ENCODE measurements at places on chromosomes 16 and 17.

DNA sequence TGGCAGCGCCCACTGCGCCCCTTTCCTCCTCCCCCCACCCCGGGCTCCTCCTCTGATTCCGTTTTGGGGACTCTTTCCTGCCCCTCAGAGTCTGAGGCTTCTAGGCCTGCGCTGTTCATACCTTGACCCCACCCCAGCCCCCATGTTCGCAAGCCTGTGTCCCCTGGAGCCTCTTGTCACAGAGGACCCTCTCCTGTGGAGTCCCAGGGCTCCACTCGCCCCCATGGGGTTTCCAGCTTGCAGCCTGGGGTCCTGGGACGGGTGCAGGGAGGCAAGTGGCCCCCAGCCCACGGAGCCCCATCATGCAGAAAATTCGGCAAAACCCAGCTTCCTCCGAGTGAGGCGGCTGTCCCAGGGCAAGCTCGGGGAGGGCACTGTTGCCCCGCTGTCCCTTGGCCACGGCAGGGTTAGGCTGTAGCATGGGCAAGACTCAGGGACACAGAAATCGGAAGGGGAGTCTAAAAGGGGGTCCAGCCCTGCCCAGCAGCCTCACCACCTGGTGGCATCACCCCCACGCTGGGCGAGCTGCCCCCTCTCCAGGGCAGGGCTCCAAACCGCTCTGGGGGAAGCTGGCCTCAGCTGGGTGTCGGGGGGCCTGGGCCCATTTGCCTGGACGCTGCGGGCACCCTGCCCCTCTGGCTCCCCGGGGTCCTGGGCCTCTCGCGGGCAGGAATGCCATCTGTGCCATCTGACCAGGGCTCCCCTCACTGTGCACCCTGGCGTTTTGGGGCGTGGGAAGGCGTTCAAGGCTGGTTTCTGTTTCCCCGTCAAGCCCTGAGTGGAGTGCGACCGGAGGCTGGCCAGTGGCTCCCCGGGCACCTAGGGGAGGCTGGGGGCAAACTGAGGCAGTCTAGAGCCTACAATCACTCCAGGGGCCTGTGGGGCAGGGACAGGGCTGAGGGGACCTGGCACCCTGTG lies 11.5 kb upstream of the BAHCC1 start:
- DNase-seq = no peak

GRCh38 chr16:12655537-12655936 lies 148.2 kb downstream of the CPPED1 start:
- DNase-seq = no peak

- DNase-seq = no peak
These were observed 88.3 kb upstream of the ELAC2 start for GRCh38 chr17:13106171-13106570.

GRCh38 chr17:64617125-64617780 lies 44.9 kb downstream of the SMURF2 start:
- no peak for DNase-seq

- DNase-seq = no peak
These were observed 9.0 kb downstream of the TEKT5 start for GRCh38 chr16:10685709-10686108.

GRCh38 chr17:63258785-63259184 lies 187.3 kb downstream of the CYB561 start:
- no peak for DNase-seq

- DNase-seq = no peak
These were observed 29.6 kb downstream of the GSG1L start for GRCh38 chr16:28033870-28034269.

DNA sequence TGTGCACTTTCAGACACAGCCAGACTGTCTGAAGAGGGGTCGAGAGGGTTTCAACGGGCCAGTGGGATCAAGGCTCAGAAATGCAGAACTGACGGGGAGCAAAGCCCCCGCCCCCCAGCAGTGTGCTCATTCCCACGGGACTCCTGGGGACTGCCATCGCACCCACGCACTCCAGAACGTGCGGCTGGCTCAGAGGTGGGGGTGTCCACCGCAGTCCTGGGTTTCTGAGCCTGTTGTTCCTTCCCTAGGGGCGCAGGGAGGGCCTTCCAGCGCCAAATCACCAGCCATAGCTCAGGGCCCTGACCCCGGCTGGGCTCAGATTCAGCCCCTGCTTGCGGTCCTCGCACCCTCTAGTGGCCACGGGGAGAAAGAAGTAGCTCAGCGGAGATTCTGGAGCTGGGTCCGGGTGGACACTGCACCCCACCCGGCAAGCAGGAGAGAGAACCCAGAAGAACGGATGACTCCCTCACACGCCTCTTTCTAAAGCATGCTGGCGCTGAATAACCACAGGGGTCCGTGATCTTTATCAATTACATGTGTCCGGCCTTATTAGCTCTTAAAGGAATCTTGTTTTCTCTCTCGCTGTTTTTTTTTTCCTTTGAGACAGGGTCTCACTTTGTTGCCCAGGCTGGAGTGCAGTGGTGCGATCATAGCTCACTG lies 45.0 kb upstream of the USP7 start:
- peak; percentile 64 for DNase-seq

DNA sequence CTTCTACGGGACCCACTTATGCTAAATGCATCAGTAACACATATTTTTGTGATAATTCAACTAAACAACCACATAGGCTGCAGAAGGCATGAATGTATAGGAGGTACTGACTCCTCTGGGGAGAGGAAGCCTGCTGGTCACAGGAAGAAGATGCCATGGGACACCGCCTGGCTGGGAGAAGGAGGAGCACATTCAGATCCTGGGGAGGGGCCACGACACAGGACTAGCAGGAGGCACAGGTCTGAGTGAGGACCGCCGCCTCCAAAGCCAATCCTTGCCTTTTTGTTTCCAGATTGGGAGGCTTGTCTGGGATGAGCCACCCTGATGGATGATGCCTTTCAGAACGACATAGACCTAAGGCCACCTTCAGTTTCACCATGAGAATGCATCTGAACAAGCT lies 34.6 kb downstream of the MBTPS1 start:
- no peak for DNase-seq

- no peak for DNase-seq
These were observed 18.3 kb downstream of the MYBBP1A start for GRCh38 chr17:4536742-4537411.

DNA sequence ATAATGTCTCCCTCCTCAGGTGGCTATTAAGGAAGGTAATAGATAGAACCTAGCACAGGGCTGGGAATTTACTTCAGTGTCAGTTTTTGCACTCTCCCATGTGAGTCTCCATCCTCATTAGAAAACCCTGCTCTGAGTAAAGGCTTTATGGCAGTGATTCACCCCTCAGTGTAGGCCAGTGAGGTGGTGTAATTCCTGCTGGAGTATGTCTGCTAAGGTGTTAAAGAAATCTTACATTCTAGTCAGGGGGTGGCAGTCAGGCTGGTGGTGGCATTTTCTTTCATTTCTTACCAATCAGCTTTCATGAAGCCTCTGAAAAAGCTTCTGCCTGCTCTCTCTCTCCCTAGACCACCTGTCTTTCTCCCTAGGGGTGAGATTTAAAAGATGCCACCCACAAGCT lies 138.8 kb upstream of the CCL2 start:
- DNase-seq = no peak

GRCh38 chr17:1566505-1567199 lies 4.1 kb upstream of the PITPNA start:
- peak; percentile 26 for DNase-seq

- DNase-seq = no peak
These were observed 117.2 kb downstream of the PRKCB start for GRCh38 chr16:23952971-23953300.

DNA sequence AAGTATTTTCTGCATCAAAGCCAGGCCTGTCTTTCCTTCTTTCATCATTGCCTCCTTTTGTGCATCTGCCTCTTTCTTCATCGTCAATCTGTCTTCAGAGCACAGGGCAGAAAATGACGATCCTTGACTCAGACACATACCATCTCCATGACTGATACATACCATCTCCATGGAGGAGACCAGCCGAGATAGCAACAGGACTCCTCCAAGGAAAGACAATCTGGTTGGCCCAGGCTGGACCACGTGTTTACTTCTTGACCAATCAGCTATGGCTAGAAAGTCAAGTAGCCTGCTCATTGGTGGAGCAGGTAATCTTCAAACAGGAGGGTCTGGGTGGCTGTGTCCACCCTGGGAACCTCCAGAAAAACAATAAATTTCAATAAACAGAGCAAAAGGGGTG lies 164.6 kb downstream of the CPPED1 start:
- DNase-seq = no peak

GRCh38 chr16:53537626-53538025 lies 34.6 kb upstream of the AKTIP start:
- no peak for DNase-seq

- DNase-seq = no peak
These were observed 8.5 kb downstream of the ARMC7 start for GRCh38 chr17:75118307-75118706.

GRCh38 chr16:29821643-29822115 lies 1.4 kb downstream of the MVP start:
- DNase-seq = no peak

DNA sequence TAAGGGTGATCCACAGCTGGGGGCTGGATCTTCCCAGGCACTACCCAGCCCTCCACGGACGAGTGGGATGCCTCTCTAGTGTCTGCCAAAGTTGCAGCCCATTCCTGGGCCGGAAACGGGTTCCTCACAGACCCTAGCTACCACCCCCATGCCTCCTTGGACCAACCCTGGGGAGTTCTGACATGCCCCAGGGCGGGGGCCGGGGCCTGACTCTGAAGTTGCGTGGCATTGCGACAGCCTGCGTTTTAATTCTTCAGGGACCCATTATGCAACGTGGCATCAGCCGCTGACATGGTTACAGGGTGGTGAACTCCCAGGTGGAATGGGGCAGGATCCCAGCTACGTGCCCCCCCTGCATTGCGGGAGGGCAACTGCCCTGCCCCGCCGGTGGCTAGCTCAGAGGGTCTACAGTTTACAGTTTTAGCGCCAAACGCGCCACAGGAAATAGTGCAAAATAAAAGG lies 2.7 kb downstream of the CBX4 start:
- DNase-seq = no peak

DNA sequence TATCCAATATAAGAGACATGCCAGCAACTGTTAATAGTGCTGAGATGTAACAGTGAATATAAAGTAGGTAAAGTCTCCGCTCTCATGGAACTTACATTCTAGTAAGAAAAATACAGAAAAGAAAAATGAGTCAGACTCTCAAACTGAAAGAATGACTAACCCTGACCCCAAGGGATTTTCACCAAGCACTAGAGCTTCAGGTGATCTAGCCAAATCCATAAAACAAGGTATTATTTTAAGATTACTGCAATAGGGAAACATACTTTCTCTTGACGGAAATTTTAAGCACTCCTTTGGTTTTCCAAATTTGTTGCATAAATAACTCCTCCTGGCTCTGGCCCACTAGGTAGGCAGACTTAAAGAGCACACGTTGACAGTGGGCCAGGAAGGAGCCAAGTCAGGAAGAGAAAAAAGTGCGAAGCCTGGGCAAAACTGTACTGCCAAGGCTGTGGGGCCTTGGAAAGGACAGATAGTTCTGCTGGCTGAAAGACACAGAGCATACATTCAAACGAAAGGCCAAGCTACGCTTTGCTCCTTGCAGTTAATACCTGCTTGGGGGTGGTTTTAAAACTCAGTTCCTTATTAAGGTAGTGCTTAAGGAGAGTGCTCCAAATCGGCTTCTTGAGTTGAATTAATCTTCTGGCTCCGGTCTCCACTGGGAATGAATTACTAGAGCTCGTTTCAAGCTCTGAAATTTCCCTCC lies 1.4 kb downstream of the GOT2 start:
- DNase-seq = no peak

DNA sequence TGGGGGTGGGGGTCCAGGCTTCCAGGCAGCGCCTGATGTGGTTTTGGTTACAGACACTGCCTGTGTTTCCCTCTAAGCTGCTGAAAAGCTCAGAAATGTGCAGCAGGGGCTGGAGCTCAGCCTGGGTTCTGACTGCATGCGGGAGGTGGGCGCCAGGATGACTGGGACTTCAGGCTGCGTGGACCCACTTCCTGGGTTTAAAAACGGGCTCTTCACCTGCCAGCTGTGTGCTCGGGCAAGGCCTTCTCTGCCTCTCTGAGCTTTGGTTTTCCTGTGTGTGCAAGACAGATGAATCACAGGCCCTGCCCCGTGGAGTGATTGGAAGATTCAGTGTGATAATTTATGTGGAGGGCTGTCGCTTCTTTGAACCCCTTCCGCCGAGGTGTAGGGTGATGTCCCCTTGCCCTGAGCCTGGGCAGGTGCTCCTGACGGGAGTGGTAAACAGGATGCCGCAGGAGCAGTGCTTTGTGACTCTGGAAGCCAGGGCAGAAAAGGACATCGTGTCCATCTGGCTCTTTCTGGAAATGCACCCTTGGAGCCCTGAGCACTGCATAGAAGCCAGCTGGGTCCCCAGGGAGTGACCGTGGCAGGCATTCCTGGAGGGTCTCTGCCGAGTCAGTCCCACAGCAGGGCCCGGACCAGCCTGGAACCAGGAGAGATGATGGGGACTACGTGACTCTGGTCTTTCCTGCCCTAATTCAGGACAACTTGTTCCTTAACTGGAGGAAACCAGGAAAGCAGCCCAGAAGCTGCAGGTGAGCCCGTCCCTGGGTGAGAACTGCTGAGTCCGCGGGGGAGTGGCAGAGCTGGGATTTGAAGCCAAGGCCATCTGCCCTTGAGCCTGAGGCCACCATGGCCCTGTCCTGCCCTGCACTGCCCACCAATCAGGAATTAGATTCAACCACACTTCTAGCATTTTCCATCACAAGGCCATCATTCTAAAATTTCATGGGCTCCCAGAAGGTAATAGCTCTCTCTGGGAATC lies 28.5 kb upstream of the SLC7A5 start:
- no peak for DNase-seq

GRCh38 chr16:78235168-78235800 lies 135.8 kb downstream of the WWOX start:
- DNase-seq = no peak

DNA sequence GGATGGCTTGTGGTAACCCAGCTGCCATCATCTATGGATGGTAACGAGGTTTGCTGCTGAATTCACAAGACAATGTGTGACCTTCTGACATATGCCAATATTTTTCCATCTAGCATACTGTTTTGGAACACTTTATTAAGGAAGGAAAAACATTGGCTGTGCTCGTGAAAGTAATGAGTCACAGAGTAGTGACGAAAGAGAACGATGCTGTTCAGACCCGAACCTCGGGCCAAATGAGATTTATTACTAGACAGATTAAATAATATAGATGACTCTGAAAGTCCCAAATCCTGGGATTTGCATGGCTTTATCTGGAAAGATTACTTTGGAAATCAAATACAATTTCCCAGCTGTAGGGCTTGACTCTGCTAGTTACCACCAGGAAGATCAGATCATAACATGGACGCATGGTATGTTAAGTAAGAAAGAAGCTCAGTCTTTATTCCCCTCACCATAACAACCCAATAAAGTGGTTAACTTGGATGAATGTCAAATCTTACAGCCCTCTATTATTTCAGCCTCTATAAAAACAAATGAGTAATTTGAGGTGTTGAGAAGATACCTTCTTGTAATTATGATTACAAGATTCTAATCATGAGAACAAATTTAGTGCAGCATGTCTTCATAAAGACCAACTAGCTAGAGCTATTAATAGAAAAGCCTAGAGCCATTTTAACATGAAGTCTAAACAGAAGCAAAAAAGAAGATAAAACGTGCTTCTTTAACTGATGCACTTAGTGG lies 32.6 kb downstream of the ERN1 start:
- no peak for DNase-seq

Data from CD4-positive, alpha-beta memory T cell (primary cell).